ENCODE measurements at places on chromosomes 7 and 10. TPM values are rescaled to one million over a fixed set of nuclear protein-coding genes. Genes with fewer than 3 reads are reported as not detected.

Gene PLEKHS1
- not detected for polyA plus RNA-seq

DNA sequence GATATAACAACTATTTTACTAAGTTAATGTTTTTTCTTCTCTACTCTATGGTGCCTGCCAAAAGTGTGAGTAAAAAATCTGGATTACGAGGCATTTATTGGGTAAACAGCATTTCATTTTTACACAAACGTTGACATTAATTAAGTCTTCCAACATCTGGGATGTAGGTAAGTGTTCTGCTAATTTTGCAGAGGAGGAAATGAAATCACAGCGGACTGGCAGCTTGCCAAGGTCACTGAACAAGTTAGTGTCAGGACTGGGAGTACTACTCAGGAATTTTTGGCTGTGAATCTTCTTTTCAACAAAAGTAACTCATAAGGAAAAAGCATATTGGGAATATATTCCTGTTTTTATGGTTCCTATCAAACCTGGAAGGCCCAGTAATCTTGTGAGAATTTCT is 612.1 kb upstream of the FZD8 start:
- H3K36me3 ChIP-seq, result no peaks in the 10 kb centered on the region
- H3K27me3 ChIP-seq, result no peaks in the 10 kb centered on the region
- no peak overlapping the region for H3K27ac ChIP-seq
- no peak overlapping the region for H3K4me3 ChIP-seq
- peaks cover 4% of the 10 kb centered on the region for H3K4me1 ChIP-seq
- DNase-seq, result peak; percentile 64

DNA sequence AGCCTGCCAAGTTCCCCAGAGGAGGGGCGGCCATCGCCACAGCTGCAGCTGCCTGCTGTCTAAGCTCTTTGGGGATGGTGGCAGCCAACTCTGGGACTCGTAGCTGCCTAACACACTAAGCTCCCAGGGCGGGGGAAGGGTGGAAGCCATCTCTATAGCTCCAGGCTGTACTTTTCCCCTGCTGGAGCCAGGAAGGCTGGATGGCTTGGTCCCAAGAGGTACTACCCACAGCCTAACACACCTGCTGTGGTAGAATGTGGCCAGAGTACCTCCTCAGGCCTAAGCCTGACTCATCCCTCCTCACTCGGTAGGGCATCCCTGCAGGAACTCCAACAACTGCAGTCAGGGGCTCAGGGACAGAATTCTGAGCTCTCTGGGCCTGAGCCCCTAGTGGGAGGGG is 151.7 kb upstream of the TAC1 start:
- no peak overlapping the region for H3K4me3 ChIP-seq
- DNase-seq, result no peak
- H3K36me3 ChIP-seq, result no peaks in the 10 kb centered on the region
- H3K27me3 ChIP-seq, result no peaks in the 10 kb centered on the region
- no peak overlapping the region for H3K27ac ChIP-seq

DNA sequence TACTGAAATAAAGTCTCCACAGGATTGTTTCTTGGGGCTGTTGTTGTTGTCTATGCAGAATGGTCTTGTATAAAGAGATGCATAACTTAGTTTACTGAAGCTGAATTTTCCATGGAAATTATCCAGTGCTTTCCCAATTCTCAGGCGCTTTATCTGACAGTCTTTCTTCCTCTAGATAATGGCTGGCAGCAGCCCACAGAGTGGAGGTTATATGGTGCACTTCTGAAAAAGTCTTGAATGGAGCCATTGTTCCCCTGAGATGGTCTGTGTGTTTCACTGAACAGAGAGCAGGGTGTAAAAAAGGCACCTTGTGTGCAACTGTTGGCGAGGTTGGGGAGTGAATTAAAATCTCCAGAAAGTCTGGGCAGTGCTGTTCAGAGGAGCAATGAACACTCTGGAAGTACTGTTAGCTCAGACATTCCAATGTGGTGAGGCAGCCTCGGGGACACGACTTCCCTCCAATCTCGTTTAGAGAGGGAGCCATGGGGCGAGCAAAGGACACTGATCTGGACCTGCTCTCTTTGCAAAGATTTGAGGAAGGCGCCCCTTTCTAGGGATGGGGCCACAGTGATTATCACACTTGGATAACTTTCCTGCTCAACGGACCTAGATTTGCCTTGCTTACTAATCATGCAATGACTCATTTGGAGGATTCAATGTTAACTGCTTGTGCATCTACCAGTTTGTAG is 2.0 kb upstream of the PLCE1 start:
- peaks cover 23% of the 10 kb centered on the region for H3K27me3 ChIP-seq
- peaks cover 4% of the 10 kb centered on the region for H3K4me1 ChIP-seq
- no peak overlapping the region for H3K4me3 ChIP-seq
- no peaks in the 10 kb centered on the region for H3K36me3 ChIP-seq
- H3K27ac ChIP-seq, result no peak overlapping the region
- DNase-seq, result peak; percentile 29

DNA sequence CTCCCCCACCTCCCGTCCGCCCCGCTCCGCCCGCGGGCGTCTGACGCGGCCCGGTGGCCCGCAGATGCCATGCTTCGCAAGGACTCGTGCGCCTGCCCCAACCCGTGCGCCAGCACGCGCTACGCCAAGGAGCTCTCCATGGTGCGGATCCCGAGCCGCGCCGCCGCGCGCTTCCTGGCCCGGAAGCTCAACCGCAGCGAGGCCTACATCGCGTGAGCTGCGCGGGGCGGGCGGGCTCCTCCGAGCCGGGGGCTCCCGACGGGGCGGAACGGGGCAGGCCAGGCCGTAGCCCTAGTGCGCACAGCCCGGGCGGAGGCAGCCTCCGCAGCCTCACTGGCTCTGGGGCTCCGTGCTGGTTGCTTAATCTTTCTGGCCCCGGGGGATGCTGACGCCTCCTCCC is 2.8 kb downstream of the ASIC3 start:
- DNase-seq, result peak; percentile 79
- H3K36me3 ChIP-seq, result no peaks in the 10 kb centered on the region
- H3K4me1 ChIP-seq, result no peaks in the 10 kb centered on the region
- no peak overlapping the region for H3K4me3 ChIP-seq
- H3K27ac ChIP-seq, result no peak overlapping the region

Gene FRAT1
- 2.4 TPM for polyA plus RNA-seq

DNA sequence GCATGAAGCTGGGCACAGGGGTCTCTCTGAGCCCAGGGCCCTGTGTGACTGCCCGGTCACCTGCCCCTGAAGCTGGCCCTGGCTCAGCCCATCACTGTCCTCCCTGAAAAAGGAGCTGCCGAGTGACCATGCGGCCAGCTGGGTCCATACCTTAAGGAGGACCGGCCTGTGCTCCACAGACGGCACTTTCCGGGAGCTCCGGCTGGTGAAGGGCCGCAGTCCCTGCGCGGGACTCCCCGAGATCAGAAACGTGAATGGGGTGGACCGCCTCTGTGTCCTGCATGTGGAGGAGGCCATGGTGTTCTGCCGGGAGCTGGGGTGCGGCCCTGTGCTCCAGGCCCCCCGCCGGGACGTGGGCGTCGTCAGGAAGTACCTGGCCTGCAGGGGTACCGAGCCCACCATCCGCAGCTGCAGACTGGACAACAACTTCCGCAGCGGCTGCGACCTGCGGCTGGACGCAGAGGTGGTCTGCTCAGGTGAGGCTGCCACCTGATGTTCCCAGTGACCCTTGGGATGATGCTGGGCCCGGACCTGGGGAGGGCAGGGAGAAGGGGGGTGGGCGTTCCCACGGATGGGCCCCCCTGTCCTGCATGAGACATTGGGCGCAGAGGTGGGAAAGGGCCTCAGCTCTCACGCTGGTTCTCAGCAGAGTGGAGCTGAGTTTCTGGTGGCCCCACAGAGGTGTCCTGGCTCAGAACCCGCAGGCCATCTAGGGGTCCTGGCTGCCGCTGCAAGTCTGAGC is 3.5 kb downstream of the SCART1 start:
- no peaks in the 10 kb centered on the region for H3K27me3 ChIP-seq
- no peaks in the 10 kb centered on the region for H3K36me3 ChIP-seq

- H3K4me3 ChIP-seq, result no peak overlapping the region
- no peak for DNase-seq
- no peaks in the 10 kb centered on the region for H3K27me3 ChIP-seq
- no peak overlapping the region for H3K27ac ChIP-seq
- H3K4me1 ChIP-seq, result peaks cover 11% of the 10 kb centered on the region
Observed at GRCh38 chr10:71881647-71882355, 30.8 kb upstream of the PSAP start.

Gene AKR1D1
- polyA plus RNA-seq, result not detected

DNA sequence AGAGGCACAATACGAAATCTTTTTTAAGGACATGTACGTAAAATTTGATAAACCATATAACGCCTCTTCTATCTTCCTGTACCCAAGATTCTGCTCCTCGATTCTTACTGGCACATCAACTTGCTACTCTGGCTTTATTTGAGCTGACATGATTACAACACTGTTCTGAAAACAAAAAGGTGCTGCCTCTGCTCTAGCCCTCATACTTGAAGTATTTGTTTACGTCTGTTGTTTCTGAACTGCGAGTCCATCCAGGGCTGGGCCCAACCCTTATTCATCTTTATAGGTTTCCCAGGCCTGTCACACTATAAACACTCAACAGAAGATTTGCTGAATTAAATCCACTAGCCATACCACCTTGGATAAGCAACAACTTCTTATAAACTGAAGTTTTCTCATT is 96.2 kb upstream of the SVIL start:
- no peak for DNase-seq
- peaks cover 15% of the 10 kb centered on the region for H3K4me1 ChIP-seq
- no peak overlapping the region for H3K4me3 ChIP-seq
- no peaks in the 10 kb centered on the region for H3K27me3 ChIP-seq

Gene ITPRID1
- polyA plus RNA-seq, result not detected

GRCh38 chr10:128538671-128539070 is 412.4 kb upstream of the MKI67 start:
- H3K4me3 ChIP-seq, result no peak overlapping the region
- no peak for DNase-seq
- H3K27ac ChIP-seq, result no peak overlapping the region
- H3K4me1 ChIP-seq, result no peaks in the 10 kb centered on the region
- peaks cover 3% of the 10 kb centered on the region for H3K27me3 ChIP-seq

Gene PLCE1
- 0.01 TPM for polyA plus RNA-seq

- H3K4me3 ChIP-seq, result peak within 1 kb of the TSS; percentile 98
- DNase-seq, result peak; percentile 69
- H3K27me3 ChIP-seq, result no peaks in the 10 kb centered on the region
- H3K4me1 ChIP-seq, result peaks cover 38% of the 10 kb centered on the region
- peak within 1 kb of the TSS; percentile 97 for H3K27ac ChIP-seq
- peaks cover 18% of the 10 kb centered on the region for H3K36me3 ChIP-seq
Observed at GRCh38 chr7:26201247-26202018, at the start of gene CBX3. TSS of gene CBX3 (plus strand) at chr7:26201745. CDS start at chr7:26202999, 1,254 bp downstream.

- no peak overlapping the region for H3K4me3 ChIP-seq
- no peaks in the 10 kb centered on the region for H3K4me1 ChIP-seq
- H3K27me3 ChIP-seq, result no peaks in the 10 kb centered on the region
Observed at GRCh38 chr7:67821116-67821515, 824.5 kb downstream of the TYW1 start.

DNA sequence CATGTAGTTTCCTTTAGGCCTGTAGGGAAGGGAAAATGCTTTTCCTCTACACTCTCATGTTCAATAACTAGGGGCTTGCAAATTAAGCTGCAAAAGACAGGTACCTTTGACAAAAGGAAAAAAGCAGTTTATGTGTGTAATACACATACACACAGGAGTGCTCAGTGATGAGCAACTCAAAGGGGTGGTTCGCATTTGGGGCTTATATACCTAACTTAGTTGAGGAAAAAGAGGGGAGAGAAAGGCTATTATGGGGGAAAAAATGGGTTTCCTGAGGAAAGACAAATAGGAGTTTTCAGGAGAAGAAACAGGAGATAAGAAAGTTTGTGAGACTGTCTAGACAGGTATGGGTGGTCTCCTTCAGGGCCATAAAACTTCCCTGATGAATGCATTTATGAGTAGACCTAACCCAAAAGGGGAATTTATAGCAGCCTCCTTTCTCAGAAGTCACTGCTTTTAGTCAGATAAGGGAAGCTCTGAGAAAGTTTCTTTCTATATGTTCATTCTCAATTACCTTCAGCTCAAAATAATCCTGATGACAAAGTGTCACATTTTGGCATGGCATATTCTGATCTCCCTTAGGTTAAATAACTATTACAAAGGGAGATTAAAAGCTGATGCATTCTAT is 55.2 kb upstream of the EZH2 start:
- no peaks in the 10 kb centered on the region for H3K27me3 ChIP-seq
- H3K4me1 ChIP-seq, result peaks cover 13% of the 10 kb centered on the region
- no peak overlapping the region for H3K27ac ChIP-seq
- H3K4me3 ChIP-seq, result no peak overlapping the region

DNA sequence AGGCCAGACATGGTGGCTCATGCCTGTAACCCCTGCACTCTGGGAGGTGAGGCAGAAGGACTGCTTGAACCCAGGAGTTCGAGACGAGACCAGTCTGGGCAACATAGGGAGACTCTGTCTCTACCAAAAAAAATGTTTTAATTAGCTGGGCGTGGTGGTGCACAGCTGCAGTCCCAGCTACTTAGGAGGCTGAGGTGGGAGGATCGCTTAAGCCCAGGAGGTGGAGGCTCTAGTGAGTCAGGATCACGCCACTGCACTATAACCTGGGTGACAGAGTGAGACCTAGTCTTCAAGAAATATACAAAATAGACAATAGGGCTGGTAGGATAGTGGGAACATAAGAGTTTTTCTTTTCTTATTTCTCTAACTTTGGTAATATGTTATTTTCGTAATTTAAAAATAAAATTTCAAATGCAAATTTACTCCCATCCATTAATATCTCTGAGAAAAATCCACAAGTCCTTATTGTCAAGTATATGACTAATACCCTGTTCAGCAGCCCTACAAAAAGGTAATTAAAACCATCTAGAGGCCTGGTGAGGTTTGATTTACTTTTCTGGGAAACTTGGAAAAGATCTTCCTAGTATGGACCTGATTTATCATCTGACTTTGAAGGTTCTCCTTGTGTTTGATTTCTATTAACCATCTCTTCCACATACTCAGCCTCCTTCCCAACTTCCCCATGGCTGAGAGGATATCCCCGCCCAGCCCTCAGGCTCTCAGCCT is 50.0 kb downstream of the CREB3L2 start:
- no peaks in the 10 kb centered on the region for H3K27me3 ChIP-seq
- H3K4me3 ChIP-seq, result no peak overlapping the region
- DNase-seq, result no peak
- H3K4me1 ChIP-seq, result peaks cover 3% of the 10 kb centered on the region
- H3K36me3 ChIP-seq, result peaks cover under 1% of the 10 kb centered on the region

- H3K36me3 ChIP-seq, result no peaks in the 10 kb centered on the region
- no peak for DNase-seq
- no peak overlapping the region for H3K4me3 ChIP-seq
- no peaks in the 10 kb centered on the region for H3K27me3 ChIP-seq
Observed at GRCh38 chr7:138979226-138979979, 1.8 kb downstream of the KIAA1549 start.

Gene NUTM2A
- polyA plus RNA-seq, result 0.75 TPM

Gene CPED1
- polyA plus RNA-seq, result 0.19 TPM

- no peaks in the 10 kb centered on the region for H3K4me1 ChIP-seq
- H3K36me3 ChIP-seq, result no peaks in the 10 kb centered on the region
- H3K4me3 ChIP-seq, result no peak overlapping the region
- no peak for DNase-seq
- H3K27me3 ChIP-seq, result no peaks in the 10 kb centered on the region
- H3K27ac ChIP-seq, result no peak overlapping the region
Observed at GRCh38 chr7:147997636-147998035, 592.9 kb upstream of the C7orf33 start.

- H3K4me1 ChIP-seq, result peaks cover 21% of the 10 kb centered on the region
- peak; percentile 64 for DNase-seq
- no peak overlapping the region for H3K4me3 ChIP-seq
- H3K27ac ChIP-seq, result peak overlapping the region; percentile 62
- H3K27me3 ChIP-seq, result no peaks in the 10 kb centered on the region
Observed at GRCh38 chr10:31897506-31897905, 31.1 kb downstream of the ARHGAP12 start.
